ENCODE measurements at places on chromosomes 7 and 10. TPM values are rescaled to one million over a fixed set of nuclear protein-coding genes. Genes with fewer than 3 reads are reported as not detected.
A peak's percentile ranks its signal among the peaks of the same experiment; 100 is the strongest.

Gene GATA3
- 118 TPM for polyA plus RNA-seq

Gene EMX2
- 168 TPM for polyA plus RNA-seq

Gene LRRC18
- not detected for polyA plus RNA-seq

Gene IDI2
- polyA plus RNA-seq = not detected

Gene CYP2C19
- 0.30 TPM for polyA plus RNA-seq

Gene OR9A2
- not detected for polyA plus RNA-seq

Gene TRIM74
- polyA plus RNA-seq = 3.1 TPM

Gene MMD2
- not detected for polyA plus RNA-seq

Gene ZNF107
- polyA plus RNA-seq = 9.8 TPM

DNA sequence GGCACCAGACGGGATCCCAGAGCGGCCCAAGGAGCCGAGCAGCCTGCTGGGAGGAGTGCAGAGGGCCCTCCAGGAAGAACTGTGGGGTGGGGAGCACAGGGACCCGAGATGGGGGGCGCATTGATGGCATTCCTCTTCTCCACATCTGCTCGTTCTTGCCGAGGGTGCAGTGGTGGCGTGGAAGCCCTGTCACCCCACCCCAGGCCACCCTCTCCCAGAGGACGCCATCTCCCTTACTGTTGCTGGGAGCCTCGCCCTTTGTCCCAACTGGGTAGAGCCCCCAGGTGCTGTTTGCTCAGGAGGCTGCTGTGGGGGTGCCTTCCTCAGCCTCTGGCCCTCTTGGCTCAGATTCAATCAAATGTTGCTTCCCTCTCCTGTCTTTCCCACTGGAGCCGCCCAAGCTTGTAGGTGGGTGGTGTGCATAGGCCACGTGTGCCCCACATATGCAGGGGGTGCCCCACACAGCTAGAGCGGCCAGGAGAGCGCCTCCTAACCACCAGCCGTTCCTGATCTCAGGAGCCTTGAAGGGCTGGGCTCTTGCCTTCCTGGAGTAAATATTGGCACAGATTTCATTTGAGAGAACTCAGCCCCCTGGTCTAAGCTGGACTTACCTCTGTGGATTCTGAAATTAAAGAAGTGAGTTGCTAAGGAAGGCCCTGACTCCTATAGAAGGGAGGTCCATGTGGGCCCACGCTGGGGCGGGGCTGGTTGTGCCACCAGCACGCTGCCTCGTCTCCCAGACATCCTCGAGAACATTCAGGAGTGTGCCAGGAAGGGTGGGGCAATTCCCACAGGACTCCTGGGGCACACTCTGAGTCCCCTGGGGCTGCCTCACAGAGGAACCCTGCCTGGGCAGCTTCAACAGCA lies 39.2 kb downstream of the ZNF467 start:
- DNase-seq = no peak

GRCh38 chr7:4816419-4817080 lies 41.1 kb downstream of the AP5Z1 start:
- no peak for DNase-seq

GRCh38 chr10:32059472-32059871 lies 3.2 kb upstream of the KIF5B start:
- no peak for DNase-seq

- no peak for DNase-seq
Measured at GRCh38 chr10:12728494-12728893, 273.0 kb downstream of the CCDC3 start.

- peak; percentile 69 for DNase-seq
Measured at GRCh38 chr7:129779602-129780256, 168.2 kb downstream of the NRF1 start.

GRCh38 chr7:33854178-33854577 lies 51.2 kb upstream of the BMPER start:
- no peak for DNase-seq

DNA sequence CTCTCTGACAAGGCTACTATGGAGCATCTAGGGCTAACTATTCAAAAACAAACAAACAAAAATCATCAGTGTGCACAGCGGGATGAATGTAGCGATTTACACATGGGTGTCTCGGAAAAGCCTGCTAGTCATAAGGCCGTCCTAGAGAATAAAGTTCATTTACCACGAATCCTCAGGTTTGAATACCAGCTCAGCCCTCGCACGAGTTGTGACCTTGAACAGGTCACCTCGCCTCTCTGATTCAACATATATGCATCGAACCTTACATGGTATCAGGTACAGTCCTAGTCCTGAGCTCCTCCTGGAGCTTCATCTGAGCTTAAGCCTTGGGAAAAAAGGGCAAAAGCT lies 572 bp downstream of the ATP5MF start:
- no peak for DNase-seq

- DNase-seq = no peak
Measured at GRCh38 chr10:34473174-34474008, 341.7 kb downstream of the PARD3 start.

DNA sequence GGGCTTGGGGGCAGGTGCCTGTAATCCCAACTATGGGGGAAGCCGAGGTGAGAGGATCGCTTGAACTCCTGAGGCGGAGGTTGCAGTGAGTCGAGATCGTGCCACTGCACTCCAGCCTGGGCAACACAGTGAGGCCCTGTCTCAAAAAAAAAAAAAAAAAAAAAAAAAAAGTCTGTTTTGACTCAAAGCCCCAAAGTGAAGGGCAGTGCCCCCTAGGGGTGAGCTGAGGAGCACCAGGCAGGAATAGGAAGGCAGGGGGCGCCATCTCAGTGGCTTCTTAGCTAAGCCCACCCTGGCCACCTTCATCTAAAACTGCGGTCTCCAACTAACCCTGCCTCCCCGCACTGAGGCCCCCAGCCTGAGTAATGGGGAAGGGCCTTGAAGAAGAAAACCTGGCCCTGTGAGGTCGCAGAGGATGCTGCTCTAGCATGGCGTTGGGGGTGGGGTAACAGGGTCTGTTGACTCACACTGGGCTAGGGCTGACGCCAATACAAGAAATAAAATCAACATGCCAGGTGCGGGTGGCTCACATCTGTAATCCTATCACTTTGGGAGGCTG lies 9.8 kb downstream of the PODXL start:
- DNase-seq = no peak

GRCh38 chr10:47339759-47340607 lies 8.2 kb upstream of the RBP3 start:
- no peak for DNase-seq

GRCh38 chr7:28081016-28081415 lies 99.6 kb downstream of the JAZF1 start:
- DNase-seq = no peak
